ENCODE measurements at places on chromosomes 3 and 15.

DNA sequence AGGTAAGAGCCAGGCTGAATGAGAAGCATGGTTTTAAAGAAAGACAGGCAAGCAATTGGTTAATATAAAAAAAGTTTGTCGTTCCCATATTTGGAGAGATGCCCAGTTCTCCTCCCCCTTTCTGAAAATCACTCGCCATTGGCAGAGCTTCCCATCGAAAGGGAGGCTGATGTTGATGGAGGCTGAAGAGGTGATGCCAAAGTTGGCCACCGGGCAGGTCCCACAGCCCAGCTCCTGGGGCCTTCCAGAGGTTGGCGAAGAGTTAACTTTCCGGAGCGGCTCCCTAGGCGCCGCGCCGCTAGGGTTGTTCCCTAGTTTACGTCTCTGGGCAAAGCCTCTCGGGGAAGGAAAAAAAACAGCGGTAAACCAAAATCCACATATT lies 793 bp downstream of the PCOLCE2 start:
- peak overlapping the region; percentile 57 for H3K4me3 ChIP-seq
- H3K36me3 ChIP-seq, result no peaks in the 10 kb centered on the region
- H3K27me3 ChIP-seq, result peaks cover 40% of the 10 kb centered on the region

DNA sequence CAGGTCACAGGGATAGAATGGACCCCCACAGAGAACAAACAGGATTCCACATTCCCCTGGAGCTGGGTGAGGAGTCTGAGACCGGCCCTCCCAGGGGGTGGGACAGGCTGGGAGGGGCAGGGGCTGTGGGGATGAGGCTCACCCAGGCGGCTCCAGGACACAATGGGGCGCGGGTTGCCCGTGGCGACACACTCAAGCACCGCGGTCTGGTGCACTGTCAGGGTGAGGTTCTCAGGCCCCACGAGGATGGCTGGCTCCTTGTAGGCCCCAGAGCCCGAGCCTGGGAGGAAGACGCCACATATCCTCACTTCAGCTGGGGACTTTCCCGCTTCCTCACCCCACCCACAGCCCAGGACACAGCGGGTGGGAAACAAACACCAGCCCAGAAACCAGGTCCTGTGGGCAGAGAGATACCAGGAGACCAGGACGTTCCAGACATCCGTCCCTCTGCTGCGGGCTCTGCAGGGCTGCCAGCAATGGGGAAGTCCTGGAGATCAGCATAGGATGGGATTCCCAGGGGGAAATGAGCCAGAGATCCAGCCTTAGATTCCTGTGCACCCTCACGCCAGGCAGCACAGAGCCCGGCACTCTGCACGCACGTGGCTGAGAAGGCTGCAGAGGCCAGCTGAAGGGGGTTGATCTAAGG lies 30.2 kb downstream of the RNU5B-1 start:
- no peak overlapping the region for H3K27ac ChIP-seq
- no peak overlapping the region for H3K4me3 ChIP-seq
- H3K36me3 ChIP-seq, result no peaks in the 10 kb centered on the region
- DNase-seq, result no peak

GRCh38 chr3:77303955-77304699 lies 264.2 kb downstream of the ROBO2 start:
- H3K4me1 ChIP-seq, result no peaks in the 10 kb centered on the region
- H3K27me3 ChIP-seq, result no peaks in the 10 kb centered on the region
- H3K36me3 ChIP-seq, result no peaks in the 10 kb centered on the region
- no peak overlapping the region for H3K4me3 ChIP-seq
- no peak for DNase-seq

GRCh38 chr3:15476378-15476777 lies 45.1 kb downstream of the COLQ start:
- H3K27me3 ChIP-seq, result no peaks in the 10 kb centered on the region
- no peak overlapping the region for H3K4me3 ChIP-seq
- DNase-seq, result no peak
- H3K36me3 ChIP-seq, result no peaks in the 10 kb centered on the region
